ENCODE measurements at places on chromosomes 13 and 19.

DNA sequence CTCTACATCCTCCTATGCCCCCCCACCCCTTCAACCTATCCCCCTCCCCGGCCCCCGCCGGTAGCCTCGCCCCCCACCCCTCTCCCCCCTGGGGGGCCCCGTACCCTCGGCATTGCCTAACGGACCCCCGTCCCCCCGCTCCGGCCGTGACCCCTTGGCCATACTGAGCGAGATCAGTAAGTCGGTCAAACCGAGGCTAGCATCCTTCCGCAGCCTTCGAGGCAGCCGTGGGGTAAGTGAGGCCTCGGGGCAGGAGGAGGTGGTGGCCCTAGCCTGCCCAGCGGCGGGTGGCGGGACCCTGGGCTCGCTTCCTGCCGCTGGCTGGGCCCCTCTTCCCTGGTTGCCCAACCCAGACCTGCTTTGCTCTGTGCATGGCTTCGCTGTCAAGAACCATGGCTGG is 6.5 kb downstream of the TRIP10 start:
- no peak for DNase-seq

GRCh38 chr19:17893766-17894165 is 22.0 kb downstream of the SLC5A5 start:
- DNase-seq = no peak

GRCh38 chr13:113856716-113857065 is 7.2 kb downstream of the GAS6 start:
- DNase-seq = no peak

DNA sequence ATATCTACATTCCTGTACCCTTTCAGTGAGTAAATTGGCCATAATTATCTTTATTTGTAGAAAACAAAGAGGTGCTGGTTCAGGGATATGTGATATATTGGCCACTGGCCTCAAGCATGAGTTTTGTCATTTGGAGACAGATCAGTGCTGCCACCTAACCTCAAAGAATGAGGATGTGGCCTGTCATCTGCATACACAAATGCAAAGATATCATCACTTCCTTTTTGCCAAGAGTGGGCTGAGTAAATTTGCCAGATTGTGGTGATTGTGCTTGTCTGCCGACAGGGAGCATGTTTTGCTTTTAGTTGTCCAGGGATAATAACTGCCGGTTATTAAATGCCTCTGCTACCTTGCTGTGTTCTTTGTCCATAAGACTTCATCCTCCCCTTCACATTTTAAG is 44.2 kb downstream of the WASF3 start:
- DNase-seq = no peak

DNA sequence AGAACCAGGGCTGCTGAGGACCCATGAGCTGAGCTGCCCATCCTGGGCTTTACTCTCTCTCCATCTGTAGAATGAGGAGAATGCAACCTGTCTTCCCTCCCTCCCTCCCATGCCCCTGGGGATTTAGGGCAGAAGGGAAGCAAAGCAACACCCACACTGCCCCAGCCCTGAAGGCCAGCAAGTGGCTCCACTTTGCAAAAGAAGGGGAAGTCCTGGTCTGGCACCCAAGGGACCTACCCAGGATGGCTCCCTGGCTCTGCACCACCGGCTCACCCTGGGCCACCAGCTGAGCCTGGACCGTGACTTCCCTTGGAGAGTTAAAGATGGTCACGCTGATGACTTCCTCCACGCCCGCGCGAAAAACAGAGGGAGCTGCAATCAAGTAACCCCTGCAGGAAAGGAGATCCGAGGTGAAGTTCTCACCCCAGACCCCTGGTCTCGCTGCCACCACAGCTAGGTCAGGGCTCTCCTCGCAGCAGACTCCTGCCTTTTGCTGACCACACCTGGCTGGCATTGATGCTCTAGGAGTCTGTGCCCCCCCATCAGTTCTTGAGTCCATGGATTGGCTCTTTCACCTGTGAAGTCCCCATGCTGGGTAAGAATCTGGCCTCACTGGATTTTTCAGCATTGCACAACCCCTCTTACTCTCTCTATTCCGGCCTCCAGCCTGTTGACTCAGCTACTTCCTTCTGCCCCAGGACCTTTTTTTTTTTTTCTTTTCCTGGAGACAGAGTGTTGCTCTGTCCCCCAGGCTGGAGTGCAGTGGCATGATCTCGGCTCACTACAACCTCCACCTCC is 4.6 kb downstream of the CPAMD8 start:
- no peak for DNase-seq

- DNase-seq = no peak
These were observed 17.7 kb upstream of the RUBCNL start for GRCh38 chr13:46404733-46405100.

DNA sequence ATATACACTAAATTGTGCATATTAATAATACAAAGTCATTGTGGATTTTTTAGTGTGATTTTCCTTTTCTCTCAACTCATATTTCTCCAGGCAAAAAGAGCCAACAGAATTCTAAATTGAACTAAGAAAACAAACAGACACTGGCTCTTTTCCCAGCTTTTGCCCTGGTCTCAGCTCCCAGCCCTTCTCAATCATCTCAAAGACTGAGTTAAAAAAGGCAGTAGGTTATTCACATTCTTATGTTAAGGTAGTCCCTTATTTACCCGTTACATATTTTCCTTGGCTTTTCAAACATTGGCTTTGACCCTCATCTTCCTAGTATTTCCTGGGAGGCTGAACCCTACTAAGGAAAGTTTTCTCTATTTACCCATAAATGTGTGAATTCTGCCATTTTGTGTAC is 753.6 kb downstream of the LIG4 start:
- DNase-seq = no peak

GRCh38 chr13:32802159-32802558 is 214.1 kb upstream of the KL start:
- DNase-seq = no peak

DNA sequence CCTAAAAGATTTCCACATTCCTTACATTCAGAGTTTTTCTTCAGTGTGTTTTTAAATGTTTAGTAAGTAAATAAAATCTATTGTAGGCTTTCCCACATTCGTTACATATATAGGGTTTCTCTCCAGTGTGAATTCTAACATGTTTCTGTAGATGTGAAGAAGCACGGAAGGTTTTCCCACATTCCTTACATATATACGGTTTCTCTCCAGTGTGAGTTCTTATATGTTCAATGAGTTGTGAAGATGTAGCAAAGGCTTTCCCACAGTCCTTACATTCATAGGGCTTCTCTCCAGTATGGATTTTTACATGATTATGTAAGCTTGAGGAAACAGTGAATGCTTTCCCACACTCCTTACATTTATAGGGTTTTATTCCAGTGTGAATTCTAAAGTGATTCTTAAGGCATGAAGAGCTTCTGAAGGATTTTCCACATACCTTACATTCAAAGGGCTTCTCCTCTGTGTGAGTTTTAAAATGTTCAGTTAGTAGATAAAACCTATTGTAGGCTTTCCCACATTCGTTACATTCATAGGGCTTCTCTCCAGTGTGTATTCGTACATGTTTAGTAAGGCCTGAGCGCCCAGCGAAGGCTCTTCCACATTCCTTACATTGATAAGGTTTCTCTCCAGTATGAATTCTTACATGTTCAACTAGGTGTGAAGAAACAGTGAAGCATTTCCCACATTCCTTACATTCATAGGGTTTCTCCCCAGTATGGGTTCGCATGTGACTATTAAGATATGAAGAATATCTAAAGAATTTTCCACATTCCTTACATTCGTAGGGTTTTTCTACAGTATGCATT is 18.2 kb downstream of the ZNF121 start:
- DNase-seq = no peak

DNA sequence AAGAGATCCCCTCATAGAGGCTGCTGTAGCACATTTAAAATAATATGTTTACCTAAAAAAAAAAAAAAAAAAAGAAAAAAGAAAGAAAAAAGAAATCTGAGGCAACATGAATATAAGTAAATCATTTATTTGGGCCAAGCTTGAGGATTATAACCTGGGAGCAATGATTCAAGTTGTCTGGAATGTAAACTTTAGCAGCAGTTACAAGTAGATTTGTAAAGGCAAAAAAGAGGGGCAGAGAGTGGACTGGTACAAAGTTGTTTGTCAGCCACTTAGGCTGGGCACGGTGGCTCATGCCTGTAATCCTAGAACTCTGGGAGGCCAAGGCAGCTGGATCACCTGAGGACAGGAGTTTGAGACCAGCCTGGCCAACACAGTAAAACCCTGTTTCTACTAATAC is 11.3 kb downstream of the ZNF43 start:
- DNase-seq = no peak

DNA sequence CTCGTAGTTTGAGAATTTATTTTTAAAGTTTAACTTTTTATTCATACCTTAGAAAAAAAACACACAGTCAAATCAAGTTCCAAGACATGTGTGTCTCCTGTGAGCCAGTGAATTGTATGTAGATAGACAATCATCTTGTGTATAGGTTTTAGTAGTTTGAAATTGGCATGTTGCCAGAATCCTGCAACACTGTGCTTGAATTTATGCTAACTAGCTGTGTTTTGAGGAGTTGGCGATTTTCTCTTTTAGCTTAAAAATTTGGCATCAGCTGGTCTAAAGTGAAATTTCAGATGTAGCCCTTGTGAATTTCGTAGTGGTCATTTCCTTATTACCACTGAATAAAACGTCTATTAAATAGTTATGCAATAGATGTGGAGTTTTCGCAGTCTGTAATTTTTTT is 213.2 kb downstream of the ATP8A2 start:
- DNase-seq = no peak

DNA sequence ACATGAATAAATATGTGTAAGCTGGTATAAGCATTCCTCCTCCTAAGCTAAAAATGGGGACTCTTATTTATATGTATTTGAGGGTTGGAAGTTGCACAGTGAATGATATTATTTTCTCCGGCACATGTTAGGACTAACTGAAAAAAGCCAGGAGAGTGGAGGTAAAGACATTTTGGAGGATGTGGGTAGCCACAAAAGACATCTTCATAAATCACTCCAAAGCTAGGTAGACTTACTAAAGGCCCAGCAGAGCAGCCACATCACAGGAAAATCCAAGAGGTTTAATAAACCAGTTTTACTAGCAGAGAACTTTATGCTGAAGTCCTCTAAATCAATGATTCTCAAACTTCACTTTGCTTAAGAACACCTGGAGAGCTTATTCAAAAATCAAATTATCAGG is 424.7 kb downstream of the KCTD12 start:
- DNase-seq = no peak

- peak; percentile 61 for DNase-seq
These were observed 47.7 kb downstream of the CYP4F22 start for GRCh38 chr19:15555759-15556633.

DNA sequence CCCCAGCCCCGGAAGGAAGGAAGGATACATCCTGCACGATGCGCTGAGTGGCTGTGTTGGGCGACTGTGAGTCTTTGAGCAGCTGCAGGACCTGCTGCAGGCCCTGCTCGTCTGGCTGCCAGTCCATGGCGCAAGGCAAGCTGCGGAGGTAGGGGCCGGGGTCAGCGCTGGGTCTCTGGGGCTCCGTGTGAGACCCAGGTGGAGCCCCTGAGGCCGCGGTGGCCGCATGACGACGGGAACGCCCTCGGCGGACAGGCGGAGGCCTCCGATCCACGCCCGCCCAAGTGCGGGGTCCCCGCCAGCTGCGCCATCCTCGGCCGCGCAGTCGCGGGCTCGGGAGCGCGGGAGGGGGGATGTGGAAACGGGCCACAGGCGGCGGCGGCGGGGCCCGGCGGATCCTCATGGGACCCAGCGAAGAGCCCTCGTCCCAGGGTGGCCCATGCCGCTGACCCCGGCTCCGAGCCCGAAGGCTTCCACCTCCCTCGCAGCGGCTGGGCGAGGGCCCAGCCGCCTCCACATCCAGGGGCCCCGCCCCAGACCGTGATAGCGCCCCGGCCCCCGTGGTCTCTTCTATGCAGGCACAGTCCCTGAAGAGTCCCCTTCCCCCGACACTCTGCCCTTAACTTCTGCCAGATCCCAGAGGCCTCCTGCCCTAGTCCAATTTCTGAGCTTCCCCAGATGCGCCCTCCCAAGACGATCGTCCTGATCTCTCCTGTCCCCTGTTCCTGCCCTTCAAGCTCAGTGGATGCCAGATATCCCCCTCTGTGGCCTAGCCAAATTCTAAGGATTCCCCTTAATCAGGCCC is 2.7 kb downstream of the TNPO2 start:
- no peak for DNase-seq

- DNase-seq = no peak
These were observed 230.7 kb downstream of the NALCN start for GRCh38 chr13:101185606-101186005.

DNA sequence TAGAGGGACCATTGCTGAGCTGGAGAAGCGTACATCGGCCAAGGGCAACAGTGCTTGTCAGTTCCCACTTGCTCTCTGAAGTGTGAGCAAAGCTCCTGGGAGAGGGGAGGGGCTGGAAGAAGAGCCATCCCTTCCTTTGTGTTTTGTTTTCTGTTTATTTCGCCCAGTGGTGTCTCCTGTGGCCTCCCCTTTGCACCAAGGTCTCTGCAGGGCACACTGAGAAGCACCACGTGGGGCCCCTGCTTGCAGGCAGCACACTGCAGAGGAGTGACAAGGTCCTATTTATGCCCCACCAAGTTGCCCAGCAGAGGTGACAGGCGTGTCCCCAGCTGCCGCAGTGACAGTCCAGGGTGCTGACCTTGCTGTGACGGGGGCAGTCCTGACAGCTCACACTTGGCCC is 24.0 kb downstream of the GRIN2D start:
- no peak for DNase-seq

DNA sequence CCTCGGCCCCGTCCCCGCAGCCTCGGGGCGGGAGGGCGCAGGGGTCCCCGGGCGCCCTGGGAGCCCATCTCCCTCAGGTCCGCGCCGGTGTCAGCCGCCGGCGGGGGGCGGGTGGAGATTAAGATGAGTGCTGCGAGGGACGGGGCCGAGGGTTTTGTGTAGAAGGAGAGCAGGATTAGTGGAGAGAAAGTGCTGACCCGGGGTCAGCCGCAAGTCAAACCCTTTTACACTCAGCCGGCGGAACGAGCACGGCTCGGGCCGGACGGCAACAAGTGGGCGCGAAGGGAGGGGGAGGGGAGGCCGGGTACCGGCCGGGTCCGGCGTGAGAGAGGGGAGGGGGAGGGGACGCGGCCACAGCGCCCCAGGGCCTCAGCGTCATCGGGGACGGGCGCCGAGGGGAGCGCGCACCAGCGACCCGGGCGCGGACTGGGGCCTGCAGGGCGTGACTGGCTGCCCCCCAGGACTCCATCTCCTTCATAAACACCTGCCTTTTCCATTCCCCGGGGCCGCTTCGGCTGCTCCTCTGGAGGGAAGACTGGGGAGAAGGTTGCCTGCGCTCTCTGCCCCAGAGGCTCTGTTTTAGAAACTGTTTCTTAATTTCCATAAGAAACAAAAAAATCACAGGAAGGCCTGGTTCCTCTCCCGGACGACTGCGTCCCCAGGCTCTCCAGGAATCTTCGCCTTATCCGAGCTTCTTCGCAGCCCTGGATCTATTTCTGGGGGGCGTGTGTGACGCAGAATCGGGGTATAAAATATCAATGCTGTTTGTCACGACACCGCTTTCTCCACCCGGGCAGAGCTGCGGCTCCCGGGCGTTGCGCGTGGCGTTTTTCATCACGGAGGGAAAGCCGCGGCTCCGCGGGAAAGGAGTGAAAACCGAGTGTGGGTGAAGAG is 6.5 kb downstream of the SOX1 start:
- DNase-seq = peak; percentile 79

DNA sequence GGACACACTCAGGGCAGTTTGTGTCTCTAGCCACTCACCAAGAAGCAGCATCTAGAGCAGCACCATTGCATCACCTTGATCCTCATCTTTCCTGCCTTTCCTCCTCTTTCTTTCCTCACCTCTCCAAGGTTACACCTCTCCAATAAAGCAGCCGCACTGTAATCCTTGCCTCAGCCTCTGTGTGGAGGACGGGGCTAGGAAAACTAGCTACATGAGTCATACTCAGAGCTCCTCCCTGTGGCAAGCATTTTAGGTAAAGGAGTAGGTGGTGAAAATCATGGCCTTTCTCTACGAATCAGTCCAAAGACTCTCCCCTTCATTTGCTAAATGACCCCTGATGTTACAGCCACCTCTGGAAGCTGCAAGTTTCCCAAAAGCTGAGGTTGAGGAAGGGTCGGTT is 108.9 kb downstream of the DNAJC15 start:
- no peak for DNase-seq

Data from NCI-H510A (cell line).